ENCODE measurements at places on chromosomes 13 and 19.

DNA sequence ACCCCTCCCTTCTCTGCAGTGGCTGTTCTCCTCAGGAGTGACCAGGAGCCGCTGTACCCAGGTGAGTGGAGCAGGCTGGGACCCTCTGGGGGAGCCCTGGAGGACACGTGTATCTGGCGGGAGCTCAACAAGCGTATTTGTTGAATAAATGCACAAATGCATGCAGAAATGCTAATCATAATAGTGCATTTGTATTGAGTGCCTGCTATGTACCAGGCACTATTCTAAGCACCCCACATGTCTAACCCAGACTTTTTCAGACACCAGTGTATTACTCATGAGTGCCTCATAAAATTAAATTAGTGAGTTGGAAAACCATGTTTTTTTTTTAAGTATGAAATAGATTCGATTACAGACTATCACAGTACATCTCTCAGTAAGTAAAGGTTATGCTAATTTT is 7.9 kb downstream of the HPN start:
- no peak for DNase-seq

DNA sequence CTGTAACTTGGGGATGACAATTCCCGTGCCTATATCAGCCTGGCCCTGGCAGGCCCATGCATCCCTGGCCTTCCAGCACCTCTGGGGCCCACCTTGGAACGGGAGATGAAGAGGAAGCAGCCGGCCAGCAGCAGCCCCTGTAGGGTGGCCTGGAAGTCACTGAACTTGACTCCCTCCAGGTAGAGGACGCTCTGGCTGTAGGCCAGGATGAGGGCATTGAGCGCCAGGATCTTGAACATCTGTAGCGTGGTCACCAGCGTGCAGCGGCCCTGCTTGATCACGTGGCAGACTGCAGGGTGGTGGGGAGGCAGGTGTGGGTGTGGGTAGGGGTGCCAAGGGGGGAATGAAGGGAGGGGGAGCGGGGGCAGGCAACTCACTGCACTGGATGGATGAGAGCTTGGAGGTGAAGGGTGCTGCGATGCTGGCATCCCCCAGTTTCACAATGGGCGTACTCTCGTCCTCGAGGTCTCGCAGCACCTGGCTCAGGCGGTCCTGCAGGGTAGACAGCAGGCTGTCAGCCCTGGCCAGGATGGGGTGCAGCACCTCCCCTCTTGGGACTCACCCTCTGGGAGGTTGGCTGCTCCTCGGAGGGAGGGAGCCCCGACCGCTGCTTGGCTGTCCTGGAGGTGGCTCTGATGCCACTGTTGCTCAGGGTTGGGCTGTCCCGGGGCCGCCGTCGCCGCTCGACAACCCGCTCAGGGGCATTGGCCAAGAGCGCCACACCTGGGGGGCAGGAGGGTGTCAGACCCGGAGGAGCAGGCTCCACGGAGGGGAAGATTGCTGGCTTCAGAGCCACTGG is 3.8 kb upstream of the GMIP start:
- no peak for DNase-seq

GRCh38 chr13:112457081-112457480 is 80.9 kb downstream of the SPACA7 start:
- no peak for DNase-seq

DNA sequence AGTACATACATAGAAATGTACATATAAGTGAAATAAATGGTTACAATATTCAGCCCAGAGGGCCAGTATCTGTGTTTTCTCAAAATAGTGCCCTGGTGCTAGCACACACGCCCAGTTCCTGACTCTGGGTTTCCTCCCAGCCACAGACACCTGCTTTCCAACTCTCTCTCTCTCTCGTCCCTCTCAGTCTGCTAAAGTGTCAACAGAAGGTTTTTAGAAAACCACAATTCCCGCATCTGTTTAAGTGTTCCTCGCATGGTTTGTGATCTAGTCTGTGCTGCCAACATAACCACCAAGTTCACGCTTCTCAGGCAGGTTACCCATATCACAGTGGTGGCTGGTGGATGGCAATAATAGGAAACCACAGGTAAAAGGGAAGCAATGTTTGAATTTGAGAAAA is 17.8 kb upstream of the UPF3A start:
- no peak for DNase-seq

GRCh38 chr13:101709952-101710351 is 257.5 kb downstream of the ITGBL1 start:
- DNase-seq: no peak

GRCh38 chr13:31105856-31106255 is 55.8 kb downstream of the HSPH1 start:
- no peak for DNase-seq

Measured in stimulated activated CD4-positive, alpha-beta T cell treated with anti-CD3 and anti-CD28 coated beads, Interleukin-2, amount 100 ng/mL, for 24 hours (primary cell).